ENCODE measurements at places on chromosomes 2 and 18.

GRCh38 chr2:96550787-96551604, 14.4 kb downstream of the ARID5A start:
- DNase-seq, result no peak

DNA sequence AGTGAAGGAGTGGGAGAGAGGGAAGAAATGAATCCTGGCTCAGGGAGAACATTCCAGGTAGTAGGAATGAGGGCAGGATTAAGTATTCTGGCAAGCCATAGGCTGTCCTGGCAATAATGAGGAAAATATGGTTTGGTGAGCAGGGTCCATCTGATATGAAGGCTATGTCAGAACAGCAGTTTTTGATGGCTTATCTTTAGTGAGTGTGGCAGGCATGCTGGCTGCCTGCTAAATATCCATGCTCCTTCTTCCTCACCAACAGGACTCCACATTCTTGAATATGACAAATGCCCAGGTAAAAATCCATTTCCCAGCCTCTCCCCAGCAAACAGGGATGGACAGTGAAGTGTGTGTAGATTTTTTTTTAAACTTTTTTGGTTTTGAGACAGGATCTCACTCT, 13.2 kb upstream of the CTIF start:
- DNase-seq, result no peak

DNA sequence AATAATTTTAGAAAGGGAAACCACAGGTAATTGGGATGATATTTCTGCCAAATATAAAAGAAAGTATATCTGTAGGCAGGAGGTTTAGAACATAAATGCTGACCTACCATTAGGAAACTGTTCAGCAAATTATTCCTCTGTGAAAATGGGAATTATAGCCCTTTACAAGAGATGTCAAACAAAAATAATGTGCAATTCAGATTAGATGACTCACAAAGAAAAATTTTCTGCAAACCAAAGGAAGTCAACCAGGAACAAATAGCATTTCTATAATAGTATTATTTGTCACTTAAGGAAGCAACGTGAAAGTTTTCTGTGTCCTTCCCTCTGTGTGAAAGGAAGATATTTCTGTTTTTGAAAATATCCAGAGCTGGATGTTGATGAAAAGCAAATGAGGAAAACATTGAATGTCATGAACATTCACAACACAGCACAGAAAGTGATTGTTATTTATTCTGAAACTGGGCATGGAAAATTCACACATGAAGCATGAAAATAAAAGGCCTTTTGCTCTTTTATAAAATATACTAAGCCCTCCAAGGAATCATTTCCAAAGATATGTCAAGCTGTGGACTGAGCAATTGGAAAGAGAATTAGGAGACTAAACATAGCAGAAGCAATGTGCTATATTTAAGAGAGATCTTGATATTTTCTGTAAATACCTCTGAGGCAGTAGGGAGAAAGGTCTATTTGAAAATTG, 57.9 kb upstream of the SPHKAP start:
- DNase-seq, result no peak

- no peak for DNase-seq
Measured at GRCh38 chr2:11550901-11551568, 17.2 kb downstream of the GREB1 start.

- no peak for DNase-seq
Measured at GRCh38 chr2:45260946-45261345, 251.7 kb upstream of the SIX2 start.

GRCh38 chr2:29390136-29390535, 274.9 kb downstream of the CLIP4 start:
- no peak for DNase-seq

GRCh38 chr2:44649381-44649780, 287.6 kb downstream of the CAMKMT start:
- no peak for DNase-seq

- DNase-seq, result no peak
Measured at GRCh38 chr2:220191737-220192136, 564.3 kb downstream of the SLC4A3 start.

GRCh38 chr18:7575465-7576028, 8.4 kb downstream of the PTPRM start:
- DNase-seq, result no peak

DNA sequence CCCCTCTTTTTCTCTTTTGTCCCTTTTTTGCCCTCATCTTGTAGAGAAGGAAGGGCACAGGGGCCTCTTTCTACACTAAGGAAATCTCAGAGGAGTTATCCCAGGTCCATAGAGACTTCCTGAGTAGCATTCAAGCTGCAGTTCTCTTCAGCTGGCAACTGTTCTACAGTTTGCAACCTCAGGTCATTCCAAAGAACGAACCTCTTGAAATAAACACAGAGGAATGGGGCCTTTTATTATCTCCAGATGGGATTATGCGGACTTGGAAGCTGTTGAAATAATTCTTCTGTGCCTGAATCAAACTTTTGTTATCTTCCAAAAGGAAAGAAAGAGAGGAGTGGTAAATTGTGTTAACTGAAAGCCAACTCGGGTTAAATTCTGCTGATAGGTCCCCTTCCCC, 31.0 kb upstream of the NFE2L2 start:
- DNase-seq, result no peak

DNA sequence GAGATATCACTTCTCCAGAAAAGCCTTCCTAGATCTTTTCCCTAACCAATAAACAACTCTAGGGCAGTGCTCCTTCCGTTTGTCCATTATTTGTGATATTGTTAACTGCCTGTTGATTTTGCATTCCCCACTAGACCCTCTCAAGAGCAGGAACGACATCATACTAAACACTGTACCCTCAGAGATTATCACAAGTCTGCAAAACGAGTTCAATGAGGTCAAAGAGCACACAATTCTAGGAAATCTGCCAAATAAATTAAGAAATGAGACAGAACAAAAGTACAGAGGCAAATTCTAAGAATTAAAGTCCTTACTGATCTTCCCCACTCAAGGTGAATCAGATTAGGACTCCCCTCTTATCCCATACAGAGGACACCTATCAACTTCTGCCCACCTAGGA, 7.6 kb downstream of the RTTN start:
- DNase-seq, result no peak

DNA sequence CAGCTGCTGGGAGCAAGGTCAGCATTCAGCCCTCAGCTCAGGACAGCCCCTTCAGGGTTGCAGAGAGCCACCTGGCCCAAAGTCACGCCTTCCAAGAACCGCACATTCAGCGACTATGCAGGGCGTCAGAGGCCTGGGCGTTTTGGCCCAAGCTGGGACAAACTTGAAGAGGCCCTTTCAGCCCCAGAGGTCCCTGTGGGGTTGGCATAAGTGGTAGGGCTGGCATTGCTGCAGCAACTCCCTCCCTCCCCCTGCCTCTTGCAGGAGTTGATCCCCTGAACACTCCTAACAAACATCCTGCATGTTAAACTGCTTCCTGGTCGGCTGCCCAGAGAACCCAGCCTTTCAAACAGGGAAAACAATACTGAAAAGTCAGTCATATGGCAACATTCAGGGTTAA, 192.9 kb upstream of the SMAD2 start:
- no peak for DNase-seq

GRCh38 chr2:226135861-226136548, 663.6 kb downstream of the IRS1 start:
- DNase-seq, result no peak

Data from NCI-H1105 treated with DMSO at 0.1 percent for 48 hours (cell line).